ENCODE measurements at places on chromosomes 16 and 17.

DNA sequence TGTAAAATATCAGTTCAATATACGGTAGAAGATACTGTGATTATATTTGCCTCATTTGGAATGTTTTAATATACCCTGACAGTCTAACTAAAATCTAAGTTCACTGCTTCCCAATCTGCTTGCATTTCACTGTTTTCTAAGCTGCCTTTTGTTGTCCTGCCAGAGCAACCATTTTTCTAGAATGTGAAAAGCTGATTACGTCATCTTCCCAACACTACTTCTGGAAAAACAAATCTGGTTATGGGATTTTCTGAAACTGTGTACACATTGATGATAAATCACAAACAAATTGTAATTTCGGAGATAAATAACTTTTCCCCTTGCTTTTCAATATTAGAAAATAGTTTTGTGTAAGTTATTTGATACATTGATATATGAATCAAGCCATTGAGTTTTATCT is 1529.0 kb downstream of the CDH11 start:
- no peak for DNase-seq

GRCh38 chr16:565419-566330 is 1.1 kb upstream of the NHLRC4 start:
- DNase-seq: no peak

GRCh38 chr17:2183346-2183745 is 120.2 kb downstream of the SMG6 start:
- DNase-seq: no peak

- DNase-seq: peak; percentile 63
These were observed 527 bp downstream of the TRAF4 start for GRCh38 chr17:28744104-28744971.

GRCh38 chr17:59367657-59368045 is 36.2 kb downstream of the YPEL2 start:
- no peak for DNase-seq

- DNase-seq: no peak
These were observed 6.7 kb downstream of the ZNF646 start for GRCh38 chr16:31080756-31081419.

DNA sequence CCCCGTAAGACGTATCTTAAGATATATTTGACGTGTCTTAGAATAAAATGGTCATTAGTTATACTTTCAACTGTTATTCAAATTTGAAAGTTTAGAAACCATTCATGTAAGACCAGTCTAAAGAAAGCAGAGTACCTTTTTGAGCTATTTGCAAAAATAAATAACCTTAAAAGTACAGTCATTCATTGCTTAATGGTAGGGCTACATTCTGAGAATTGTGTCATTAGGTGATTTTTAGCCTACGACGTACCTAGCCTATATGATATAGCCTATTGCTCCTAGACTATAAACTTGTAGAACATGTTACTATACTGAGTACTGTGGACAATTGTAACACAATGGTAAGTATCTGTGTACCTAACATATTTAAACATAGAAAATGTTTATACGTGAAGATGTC is 139.2 kb downstream of the PHKB start:
- DNase-seq: no peak

- no peak for DNase-seq
These were observed 8.0 kb downstream of the IGF2BP1 start for GRCh38 chr17:49005140-49005539.

- no peak for DNase-seq
These were observed 14.3 kb upstream of the TMED6 start for GRCh38 chr16:69365901-69366300.

DNA sequence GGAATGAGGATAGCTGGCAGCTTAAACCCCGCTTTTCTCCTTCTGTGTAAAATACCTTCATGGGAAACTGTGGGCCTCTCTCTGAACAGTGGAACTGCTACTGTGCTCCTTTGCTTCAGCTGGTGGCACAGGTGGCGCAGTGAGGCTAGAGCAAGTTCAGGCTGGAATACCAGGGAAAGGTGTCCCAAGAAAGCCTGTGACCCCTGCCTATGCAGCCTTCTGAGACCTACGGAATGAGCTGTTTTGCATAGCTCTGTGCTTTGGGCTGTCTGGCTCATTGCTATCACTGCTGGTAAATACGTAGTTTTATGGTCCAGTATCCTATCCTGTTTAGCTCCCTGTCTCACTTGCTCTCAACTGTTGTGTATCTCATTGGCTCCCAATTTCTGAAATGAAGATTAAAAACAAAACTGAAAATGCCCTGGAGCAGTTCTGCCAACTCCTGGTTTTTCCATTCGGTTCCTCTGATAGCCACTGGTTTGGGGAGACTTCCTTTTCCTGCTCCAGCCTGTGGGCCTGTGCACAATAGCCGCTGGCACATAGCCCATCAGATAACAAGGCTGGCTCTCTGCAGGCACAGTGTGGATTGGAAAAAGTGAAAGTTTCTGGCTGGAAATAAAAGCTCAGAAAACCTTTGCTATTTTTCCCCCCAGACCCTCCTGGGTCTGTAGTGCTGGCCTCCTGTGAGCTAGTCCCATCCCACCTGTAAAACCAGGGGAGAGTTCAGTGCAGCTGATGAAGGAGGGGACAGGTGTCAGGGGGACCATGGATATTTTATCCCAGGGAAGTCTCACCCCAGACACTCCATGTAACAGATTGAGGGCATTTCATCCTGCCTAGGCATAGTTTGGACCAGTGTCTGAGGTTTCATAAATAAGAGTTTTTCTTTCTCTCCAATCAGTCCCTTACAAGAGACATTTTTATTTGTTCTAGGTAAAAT is 24.0 kb downstream of the LIMD2 start:
- no peak for DNase-seq

- no peak for DNase-seq
These were observed 56.8 kb downstream of the ANKFY1 start for GRCh38 chr17:4206962-4207361.

- no peak for DNase-seq
These were observed 40.7 kb downstream of the BRIP1 start for GRCh38 chr17:61822326-61823285.

GRCh38 chr16:23072084-23072599 is 77.1 kb downstream of the USP31 start:
- no peak for DNase-seq

- DNase-seq: no peak
These were observed 397 bp downstream of the NCOR1 start for GRCh38 chr17:16215002-16215272.

- DNase-seq: no peak
These were observed 29.8 kb downstream of the WSB1 start for GRCh38 chr17:27323538-27324215.

DNA sequence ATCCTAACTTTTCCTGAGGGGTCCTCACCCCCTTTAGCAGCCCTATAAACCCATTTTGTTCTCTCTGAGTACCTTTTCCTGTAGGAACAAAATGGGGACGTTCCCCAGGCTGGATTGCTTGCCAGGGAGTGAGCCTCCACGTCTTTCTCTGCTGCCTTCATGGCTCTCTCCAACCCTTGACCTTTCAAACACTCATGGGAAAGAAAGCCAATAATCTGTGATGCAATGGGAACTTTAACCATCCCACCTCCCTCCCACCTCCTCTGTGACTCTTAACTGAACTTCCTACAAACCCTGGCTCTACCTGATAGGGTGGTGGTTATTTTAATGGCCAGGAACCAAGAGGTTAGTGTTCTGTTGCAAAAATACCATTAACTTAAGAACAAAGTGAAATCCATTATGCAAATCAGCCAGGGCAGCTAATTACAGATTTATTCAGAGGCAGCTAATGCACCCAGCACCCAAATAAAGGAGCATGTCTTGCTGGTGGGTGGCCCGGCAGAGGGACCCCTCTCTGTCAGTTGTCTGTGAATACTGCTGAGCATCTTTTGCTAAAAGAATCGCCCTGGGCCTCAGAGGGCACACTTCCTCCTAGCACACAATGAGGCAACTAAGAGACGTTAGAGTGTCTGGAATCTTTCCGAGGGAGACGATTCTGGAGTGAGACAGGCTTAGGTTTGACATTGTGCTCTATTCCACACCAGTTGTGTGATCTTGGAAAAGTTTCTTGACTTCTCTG is 3.0 kb downstream of the PIPOX start:
- no peak for DNase-seq

GRCh38 chr16:71555230-71555891 is 21.5 kb downstream of the TAT start:
- DNase-seq: no peak

- no peak for DNase-seq
These were observed 186.0 kb upstream of the PMFBP1 start for GRCh38 chr16:72357910-72358309.

DNA sequence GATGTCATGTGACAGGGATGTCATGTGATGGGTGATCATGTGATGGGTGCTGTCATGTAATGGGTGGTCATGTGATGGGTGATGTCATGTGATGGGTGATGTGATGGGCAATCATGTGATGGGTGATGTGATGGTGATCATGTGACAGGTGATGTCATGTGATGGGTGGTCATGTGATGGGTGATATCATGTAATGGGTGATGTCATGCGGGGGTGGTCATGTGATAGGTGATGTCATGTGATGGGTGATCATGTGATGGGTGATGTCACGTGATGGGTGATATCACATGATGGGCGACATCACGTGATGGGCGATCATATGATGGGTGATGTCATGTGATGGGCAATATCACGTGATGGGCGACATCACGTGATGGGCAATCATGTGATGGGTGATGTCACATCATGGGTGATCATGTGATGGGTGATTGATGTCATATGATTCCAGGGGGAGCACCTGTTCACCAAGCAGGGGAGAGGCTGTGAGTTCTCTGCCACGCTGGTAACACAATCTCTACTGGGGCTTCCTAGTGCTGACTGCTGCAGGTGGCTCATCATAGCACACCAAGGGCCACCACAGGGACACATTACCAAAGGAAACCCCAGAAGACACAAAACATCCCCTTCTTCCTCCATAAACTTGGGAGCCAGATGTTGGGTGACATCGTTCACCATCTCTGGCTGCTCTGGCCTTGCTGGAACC is 16.5 kb downstream of the CD300LB start:
- DNase-seq: no peak

- no peak for DNase-seq
These were observed 972 bp upstream of the ADCY9 start for GRCh38 chr16:4117250-4117578.

GRCh38 chr16:10881479-10882030 is 4.6 kb downstream of the CIITA start:
- no peak for DNase-seq

- no peak for DNase-seq
These were observed 30.6 kb downstream of the ABCA9 start for GRCh38 chr17:69030169-69030568.

- no peak for DNase-seq
These were observed 16.9 kb downstream of the EARS2 start for GRCh38 chr16:23539984-23540816.

- no peak for DNase-seq
These were observed 9.3 kb downstream of the C16orf90 start for GRCh38 chr16:3485821-3486505.

DNA sequence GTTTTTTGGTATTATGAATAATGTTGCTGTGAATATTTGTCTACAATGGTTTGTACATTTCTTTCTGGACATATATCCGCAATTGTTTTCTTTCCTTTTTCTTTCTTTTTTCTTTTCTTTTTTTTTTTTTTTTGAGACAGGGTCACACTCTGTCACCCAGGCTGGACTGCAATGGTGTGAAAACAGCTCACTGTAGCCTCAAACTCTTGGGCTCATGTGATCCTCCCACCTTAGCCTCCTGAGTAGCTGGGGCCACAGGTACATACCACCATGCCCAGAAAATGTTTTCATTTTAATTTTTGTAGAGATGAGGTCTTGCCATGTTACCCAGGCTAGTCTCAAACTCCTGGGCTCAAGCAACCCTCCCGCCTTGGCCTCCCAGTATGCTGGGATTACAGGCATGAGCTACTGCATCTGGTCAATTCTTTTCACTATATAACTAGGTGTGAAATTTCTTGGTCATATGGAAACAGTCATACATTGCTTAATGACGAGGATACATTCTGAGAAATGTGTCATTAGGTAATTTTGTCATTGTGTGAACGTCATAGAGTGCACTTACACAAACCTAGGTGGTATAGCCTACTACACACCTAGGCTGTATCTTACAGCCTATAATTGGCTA is 15.2 kb downstream of the IL21R start:
- no peak for DNase-seq

GRCh38 chr17:72416905-72417304 is 296.1 kb downstream of the SOX9 start:
- no peak for DNase-seq

DNA sequence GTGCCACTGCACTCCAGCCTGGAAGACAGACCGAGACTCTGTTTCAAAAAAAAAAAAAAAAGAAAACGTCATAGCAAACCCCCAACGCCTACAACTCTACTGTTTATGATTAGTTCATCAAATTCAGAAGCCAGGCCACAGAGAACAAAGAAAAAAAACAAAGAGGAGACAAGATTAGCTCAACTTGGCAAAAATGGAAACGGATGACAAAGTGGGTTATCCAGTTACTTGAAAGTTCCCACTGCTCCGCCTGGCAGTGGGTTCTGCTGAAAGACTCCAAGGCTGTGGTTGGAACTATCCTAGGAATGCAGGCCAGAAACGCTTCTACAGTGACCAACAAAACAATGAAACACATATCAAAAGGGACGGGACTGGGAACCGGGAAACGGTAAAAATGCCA is 53.1 kb downstream of the MRM3 start:
- DNase-seq: no peak

DNA sequence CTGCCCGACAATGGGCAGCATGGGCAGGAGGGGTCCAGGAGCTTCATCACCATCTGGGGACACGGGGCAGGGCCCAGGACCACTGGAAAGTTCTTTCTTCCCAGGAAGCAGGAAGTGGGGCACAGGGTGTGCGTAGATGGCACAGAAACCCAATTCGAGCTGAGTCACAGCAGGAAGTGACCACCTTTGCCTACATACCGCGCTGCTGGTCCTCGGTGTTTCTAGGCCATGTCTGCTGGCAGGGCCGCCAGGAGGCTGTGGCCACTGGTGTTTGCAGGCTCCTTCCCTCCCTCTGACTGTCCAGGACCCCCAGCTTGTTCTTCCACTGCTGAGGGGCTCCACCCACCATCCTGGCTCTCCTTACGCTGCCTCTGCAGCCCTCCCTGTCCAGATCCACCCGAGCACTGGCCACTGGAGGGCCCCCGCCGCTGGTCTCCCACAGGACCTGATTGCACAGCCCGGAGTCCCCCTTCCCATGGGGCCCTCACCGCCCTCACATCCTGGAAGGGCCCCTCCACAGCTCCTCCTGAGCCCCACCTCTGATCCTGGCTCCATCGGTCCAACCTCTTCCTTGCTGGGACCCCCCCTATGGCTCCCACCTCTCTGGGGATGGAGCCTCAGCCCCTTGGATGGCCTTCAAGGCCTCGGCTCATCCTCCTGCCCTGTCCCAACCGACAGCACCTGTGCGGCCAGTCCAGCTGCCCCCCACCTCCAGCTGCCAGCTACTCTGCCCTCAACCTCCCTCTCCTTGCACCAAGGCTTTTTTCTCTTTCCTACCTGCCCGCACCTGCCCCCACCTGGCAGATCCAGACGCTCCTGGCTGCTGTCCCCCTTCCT is 14.5 kb upstream of the RASD1 start:
- no peak for DNase-seq

GRCh38 chr17:17782523-17783115 is 54.2 kb downstream of the SREBF1 start:
- no peak for DNase-seq

- no peak for DNase-seq
These were observed 24.6 kb downstream of the NECAB2 start for GRCh38 chr16:83992624-83993023.
